NCI-H526 (cell line): ENCODE measurements at places on chromosomes 4 and X.

DNA sequence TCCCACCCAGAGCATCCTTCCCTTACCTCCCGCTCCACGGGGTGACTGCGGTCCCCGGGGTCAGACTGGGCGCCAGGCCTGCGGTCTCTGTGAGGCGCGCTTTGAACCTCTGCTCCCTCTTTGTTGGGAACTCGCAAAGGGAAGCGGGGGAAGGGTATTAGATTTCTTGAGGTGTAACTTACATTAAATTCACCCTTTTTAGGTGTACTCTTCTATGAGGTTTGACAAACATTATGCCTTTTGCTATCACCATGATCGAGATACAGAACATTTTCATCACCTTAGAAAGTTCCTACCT is 569 bp downstream of the DCK start:
- DNase-seq, result no peak

- no peak for DNase-seq
These were observed 1622.4 kb upstream of the PCDH10 start for GRCh38 chr4:131526686-131527085.

DNA sequence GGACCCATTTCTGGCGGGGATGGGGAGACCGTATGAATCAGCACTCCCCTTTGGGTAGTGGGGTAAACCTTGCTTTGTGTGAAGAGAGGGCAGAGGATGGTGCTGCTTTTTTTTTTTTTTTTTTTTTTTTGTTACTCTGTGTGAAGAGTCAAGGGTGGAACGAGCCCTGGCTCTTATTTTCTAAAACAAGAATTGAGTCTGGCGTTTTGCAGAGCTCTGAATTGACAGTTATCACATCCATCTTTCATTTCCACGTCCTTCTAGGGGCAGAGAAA is 1.2 kb downstream of the SLAIN2 start:
- DNase-seq, result no peak

- peak; percentile 42 for DNase-seq
These were observed 482 bp upstream of the MBTPS2 start for GRCh38 chrX:21838937-21839333.

DNA sequence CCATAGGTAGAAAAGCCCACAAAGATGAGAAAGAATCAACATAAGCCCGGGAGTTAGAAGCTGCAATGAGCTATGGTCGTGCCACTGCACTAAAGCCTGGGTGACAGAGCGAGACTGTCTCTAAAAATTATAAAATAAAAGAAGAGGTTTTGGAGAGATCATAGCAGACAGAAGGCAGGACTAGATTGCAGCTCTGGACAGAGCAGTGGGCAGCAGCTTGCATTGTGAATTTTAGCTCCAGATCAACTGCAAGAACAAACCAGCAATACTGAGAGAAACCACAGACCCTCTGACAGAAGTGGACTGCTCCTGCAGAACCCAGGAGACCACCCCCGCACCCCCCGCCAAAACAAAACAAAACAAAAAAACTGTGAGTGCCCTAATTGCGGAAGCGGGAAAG is 30.6 kb downstream of the SOWAHB start:
- DNase-seq, result no peak

DNA sequence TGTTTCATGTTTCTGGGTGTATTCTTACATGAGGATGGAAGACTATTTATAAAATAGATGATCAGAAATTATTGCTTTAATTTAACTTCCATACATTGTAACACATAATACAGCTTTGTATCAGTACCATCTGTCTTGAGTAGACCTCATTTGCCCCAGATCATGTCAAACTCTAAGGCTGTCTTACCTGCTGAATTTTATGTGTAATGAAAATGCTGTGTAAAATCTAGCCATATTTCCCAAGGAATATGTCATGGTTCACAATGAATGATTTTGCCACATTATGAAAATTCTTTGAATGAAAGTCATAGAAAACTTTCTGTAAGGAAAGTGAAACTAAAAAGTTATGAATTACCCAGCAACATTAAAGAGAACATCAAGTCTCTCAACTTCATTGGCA is 7.4 kb downstream of the BDH2 start:
- no peak for DNase-seq

DNA sequence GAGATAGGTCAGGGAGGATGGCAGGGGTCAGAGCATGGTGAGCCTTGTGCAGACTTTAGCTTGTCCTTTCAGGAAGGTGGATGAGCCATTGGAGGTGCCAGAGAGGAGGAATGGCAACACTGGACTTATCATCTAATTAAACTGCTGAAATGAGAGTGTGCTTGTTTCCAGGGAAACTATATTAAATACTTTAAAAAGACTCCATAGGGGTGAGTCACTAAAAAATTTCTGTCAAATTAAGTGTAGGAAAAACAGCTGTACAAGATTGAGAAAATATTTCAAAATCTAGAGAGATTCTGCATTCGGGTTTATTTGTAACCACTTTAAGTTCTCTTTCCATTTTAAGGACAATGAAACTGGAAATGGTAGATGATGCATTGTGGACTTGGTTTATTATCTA is 11.4 kb downstream of the FRAS1 start:
- no peak for DNase-seq

- no peak for DNase-seq
These were observed 626.7 kb upstream of the BOD1L1 start for GRCh38 chr4:14254252-14254651.

- DNase-seq, result no peak
These were observed 45.8 kb upstream of the SERTM2 start for GRCh38 chrX:111465669-111466068.

DNA sequence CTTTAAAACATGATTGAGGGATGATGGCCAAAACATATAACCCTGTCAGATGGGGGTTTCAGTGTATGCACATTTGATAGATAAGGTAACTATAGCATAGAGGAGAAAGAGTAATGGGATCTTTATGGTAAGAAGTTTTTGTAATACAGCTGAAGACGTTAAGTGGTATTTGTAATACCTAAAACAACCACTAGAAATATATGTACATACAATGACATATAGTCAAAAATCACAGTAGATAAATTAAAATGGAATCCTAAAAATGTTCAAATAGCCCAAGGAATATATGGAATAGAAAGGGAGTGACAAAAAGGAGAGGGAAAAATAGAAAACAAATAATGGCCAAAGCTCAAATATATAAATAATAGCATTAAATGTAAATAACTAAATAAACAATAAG is 371.3 kb upstream of the FSTL5 start:
- no peak for DNase-seq

DNA sequence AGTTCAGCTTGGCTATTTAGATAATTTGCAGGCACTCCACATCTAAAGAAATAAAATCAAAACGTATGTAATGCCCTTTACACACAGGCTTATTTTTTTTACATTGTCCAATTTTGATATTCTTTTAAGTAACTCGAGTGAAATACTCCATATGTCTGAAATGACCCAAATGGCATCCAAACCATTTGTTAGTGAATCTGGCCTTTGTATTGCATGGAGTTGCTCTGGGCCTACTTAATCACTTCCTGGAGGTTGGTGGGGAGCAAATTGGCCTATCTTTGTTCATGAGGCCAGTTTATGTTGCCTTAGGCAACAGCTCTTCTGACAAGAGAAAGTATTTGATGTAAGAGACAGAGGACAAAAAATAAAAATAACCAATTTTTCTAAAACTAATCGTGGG is 47.6 kb upstream of the TMEM131L start:
- DNase-seq, result no peak

DNA sequence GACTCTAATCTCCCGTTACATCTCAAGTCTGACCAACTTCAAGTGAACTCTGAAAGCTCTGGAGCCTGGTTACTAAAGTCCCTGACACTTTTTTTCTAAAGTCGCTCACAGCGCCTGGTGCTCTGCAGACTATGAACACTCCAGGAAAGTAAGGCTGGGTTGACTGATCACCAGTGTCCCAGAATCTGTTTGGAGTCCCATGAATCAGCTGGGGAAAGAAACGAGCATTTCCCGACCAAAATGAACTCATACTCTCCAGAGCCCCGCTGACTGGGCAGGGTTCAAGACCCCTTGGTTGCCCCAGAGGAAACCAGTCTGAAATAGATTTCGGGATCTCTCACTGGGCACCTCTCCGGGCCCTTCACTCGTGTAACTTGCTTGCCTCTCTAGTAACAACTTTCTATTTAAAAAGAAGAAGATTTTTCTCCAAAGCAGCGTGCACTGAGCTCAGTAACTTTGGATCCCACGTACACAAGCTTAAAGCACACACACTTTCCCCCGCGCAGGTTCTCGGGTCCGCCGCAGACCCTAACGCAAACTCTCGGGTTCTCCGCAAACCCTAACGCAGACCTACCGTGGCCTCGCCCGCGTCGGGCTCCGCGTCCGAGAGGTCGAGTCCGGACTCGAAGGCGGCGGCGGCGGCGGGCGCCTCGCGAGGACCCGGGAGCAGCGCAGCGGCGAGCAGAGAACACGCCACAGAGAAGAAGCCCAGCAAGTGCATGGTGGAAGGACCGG is 964 bp downstream of the VEGFC start:
- DNase-seq, result no peak

GRCh38 chr4:175431694-175432093 is 380.4 kb downstream of the GPM6A start:
- DNase-seq, result no peak

GRCh38 chrX:16853537-16853936 is 16.6 kb downstream of the RBBP7 start:
- DNase-seq, result no peak

DNA sequence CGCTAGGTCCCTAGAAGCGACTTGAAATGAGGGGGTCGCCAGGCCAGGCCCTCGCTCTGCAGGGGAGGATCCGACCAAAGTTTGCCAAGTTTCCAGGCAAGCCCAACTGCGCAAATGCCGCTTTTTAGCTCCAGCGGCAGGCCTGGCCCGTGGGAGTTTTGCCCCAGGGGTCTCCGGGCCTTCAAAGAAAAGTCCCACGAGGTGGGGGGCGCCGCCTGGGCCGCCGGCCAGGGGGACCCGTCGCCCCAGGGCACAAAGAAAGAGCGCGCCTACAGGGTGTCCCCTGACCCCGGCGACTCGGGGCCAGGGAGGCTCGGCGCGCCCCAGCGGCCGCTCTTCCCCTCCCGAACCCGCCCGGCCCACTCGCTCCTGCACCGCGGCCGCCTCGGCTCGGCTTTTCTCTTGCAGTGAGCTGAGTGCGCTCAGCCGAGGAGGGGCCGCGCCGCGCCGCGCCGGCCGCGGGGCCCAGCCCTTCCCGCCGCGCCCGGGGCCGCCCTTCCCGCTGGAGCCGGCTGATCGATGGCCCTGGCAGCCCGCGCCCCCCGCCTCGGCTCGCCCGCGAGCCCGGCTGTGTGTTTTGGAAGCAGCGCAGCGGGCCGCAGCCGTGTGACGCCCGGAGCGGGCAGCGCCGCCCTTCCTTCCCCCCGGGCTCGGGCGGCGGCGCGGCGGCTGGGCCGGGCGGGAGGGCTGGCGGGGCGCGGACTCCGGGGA is 754 bp upstream of the KLF3 start:
- DNase-seq, result peak; percentile 90

DNA sequence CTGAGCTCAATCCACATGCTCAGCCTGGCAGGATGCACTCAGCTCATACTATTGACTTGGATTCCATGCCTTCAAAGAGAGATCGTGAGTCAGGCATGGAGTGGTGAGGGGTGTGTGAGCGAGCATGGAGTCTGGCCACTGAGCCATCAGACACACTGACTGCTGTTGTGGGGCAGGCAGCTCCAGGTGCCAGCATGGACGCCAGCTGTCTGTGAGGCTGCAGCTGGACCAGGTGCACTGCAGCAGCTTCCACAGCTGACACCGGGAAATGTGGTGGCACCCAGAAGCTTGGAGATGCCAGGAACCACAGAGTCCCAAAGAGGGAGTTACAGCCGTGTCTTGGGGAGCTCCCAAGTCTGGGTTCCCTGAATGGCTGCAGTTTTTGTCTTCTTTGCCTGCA is 1026.4 kb upstream of the ADGRL3 start:
- DNase-seq, result no peak

DNA sequence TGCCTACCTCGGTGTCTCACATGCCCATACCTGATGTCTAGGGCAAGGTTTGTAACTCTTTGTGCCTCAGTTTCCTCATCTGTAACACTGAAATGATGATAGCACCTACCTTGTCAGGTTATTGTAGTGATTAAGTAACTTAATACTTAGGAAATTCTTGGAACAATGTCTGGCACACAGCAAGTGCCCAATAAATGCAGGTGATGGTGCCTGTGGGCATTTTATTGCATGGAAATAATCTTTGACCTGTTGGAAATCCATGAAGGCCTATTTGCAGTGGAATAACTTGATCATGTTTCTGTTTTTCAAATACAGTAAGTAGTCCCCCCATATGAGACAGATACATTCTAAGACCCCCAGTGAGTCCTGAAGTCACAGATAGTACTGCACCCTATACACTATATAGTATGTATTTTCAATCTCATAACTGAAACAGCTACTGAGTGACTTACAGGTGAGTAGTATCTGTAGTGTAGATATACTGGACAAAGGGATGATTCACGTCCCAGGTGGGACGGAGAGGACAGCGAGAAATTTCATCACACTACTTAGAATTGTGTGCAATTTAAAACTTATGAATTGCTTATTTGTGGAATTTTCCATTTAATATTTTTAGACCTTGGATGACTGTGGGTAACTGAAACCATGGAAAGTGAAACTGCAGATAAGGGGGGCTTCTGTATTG is 42.1 kb downstream of the AFF1 start:
- DNase-seq, result no peak

DNA sequence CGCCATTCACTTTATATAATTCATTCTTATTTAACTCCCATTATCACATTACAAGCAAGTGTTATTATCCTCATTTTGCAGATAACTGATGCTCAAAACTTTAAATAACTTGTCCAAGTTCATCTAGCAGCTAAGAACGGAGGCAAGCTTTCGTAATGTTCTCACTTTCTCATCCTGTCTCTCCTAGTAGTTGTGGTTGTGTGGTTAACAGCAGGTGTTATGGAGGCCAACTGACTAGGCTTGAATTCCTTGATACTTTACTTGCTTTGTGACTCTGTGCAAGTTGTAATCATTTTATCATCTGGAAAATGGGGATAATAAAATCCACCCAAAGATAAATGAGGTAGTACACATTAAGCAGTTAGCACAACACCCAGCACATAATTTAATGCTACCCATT is 109.9 kb upstream of the PTPN13 start:
- no peak for DNase-seq

DNA sequence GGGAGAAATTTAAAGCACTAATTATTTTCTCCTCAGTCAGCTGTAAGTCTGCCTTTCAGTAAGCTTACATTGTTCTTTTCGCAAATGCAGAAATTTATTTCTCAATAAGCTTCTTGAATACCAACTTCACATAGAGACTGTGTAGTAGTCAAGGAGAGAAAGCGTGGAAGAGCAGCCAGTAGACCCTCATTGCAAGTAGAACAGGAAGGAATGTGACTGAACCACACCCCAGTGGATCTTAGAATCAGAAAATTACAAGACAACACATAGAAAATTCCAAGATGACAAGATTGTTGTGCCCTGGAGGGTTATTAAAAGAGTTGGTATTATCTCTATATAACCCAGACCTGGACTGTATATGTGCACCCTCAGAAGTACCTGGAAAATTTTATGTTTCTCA is 216.9 kb downstream of the RELL1 start:
- DNase-seq, result peak; percentile 59

- DNase-seq, result no peak
These were observed 69.9 kb downstream of the AMELX start for GRCh38 chrX:11363069-11363594.

GRCh38 chr4:25760518-25761157 is 102.2 kb downstream of the SEL1L3 start:
- DNase-seq, result no peak
